Dermis microvascular lymphatic vessel endothelial cell (primary cell): ENCODE measurements at places on chromosomes 3 and 15.

DNA sequence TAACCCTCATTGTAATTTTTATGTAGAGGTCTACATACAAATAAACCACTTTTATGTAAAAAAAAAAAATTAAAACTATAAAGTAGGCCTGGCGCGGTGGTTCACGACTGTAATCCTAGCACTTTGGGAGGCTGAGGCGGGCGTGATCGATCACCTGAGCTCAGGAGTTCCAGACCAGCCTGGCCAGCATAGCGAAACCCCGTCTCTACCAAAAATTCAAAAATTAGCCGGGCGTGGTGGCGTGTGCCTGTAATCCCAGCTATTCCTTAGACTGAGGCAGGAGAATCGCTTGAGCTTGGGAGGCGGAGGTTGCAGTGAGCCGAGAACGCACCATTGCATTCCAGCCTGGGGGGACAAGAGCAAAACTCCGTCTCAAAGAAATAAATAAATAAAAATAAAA is 766 bp upstream of the SLC12A6 start:
- DNase-seq = no peak

- DNase-seq = no peak
Observed at GRCh38 chr3:181302960-181303359, 313.4 kb upstream of the DNAJC19 start.

GRCh38 chr3:39133822-39134221 is 19.6 kb downstream of the CSRNP1 start:
- no peak for DNase-seq

DNA sequence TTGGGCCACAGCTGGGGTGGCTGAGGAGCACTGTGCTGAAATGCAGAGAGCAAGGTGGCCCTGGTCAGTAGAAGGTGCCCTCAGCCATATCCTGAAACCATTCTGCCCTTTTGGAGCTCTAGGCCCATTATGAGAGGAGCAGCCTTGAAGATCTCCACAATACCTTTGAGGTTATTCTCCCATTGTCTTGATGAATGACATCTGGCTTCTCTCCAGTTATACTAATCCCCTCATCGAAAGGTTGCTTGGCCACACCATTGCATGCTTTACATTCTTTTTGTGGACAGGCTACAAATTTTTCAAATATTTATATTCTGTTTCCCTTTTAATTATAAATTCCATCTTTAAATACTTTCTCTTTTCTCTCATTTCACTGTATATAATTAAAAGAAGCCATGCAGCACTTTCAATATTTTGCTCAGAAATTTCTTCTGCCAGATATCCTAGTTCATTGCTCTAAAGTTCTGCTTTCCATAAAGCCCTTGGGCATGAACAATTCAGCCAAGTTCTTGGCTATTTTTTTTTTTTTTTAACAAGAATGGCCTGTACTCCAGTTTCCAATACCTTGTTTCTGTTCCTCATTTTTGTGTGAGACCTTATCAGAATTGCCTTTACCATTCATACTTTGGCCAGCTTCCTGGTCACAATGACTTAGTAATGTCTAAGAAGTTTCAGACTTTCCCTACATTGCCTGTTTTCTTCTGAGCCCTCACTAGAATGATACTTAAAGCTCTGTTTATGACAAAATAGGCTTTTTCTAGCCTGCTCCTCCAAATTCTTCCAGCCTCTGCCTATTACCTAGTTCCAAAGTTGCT is 138.9 kb upstream of the SGO1 start:
- DNase-seq = no peak

DNA sequence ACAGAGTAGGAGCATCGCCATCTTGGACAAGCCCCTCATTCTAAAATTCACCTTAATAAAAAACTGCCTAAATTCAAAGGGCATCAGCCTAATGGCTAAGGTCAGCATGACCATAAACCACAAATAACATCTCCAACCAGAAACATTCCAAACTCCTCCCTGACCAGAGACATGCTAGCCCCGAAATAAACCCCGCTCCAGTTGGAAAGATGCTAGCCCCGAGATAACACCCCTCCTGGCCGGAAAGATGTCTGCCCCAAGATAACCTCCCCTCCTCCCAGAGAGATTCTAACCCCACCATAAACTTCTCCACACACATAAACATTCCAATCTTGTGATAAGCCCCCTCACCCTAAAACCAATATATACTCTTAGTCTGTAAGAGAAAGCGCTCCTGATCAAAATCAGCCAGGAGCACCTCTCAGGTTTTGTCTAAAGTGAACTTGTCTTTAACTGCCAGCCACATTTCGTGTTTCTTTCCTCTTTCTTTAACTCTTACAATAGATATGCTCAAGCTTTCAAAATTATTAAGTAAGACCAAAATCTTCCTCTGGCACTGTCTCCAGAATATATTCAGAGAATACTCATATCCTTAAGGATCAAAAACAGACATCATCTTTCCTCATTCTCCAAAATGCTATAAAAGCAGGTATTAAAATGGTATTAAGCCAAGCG is 104.1 kb downstream of the GSK3B start:
- DNase-seq = no peak

DNA sequence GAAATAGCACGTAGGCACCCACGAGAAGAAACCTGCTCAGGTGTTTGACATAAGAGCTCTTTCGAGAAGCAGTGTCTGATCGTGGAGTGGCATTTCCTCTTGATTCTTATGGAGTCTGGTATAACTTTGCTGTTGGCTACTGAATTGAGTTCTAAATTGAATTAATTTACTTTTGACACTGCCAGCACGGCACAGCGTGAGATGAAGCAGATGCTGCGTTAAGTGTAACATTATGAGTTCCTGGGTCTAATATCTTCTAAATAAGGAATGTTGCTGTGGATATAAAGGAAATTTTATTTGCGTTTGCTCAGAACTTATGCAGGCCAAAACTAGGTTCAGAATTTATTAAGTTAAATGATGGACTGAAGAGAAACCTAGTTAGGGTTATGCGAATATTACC is 919.9 kb downstream of the TUSC7 start:
- no peak for DNase-seq

- no peak for DNase-seq
Observed at GRCh38 chr15:62472616-62473299, 307.7 kb upstream of the C2CD4B start.

GRCh38 chr3:11697701-11698100 is 54.0 kb upstream of the VGLL4 start:
- no peak for DNase-seq

DNA sequence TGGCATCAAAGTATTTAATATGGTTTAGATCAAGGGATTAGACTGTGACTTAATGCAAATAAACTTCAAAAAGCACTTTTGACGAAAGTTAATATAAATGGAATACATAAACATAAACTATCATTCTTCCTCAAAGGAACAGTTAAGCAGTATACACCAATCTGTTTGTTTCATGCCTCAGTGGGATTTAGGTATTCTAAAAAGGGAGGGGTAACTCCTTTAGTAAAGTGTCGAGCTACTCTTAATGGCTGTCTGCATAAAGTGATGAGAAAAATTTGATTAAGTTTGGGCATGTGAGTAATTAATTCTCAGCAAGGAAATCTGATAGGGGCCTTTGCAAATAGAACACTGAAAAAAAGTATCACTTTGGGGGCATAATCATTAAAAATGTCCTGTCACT is 176.9 kb downstream of the FRMD5 start:
- no peak for DNase-seq

GRCh38 chr3:44418549-44418948 is 58.9 kb downstream of the ZNF445 start:
- no peak for DNase-seq

DNA sequence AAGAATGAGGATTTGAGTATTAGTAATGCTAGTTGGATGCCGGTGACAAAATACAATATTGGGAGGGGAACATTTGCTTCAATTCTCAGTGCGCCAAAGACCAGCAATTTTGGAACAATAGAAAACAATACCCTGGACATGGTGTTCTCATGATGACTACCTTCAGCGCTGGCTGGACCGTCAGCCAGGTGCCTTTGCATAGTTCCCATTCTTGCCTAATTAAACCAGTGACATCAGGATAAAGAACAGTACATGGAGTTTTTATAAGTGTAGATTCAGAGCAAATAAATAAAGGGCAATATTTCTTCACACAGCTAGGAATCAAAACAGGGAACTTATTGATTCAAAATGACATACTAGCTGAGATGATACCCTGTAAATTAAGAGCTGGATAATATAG is 404.8 kb upstream of the RORA start:
- no peak for DNase-seq

DNA sequence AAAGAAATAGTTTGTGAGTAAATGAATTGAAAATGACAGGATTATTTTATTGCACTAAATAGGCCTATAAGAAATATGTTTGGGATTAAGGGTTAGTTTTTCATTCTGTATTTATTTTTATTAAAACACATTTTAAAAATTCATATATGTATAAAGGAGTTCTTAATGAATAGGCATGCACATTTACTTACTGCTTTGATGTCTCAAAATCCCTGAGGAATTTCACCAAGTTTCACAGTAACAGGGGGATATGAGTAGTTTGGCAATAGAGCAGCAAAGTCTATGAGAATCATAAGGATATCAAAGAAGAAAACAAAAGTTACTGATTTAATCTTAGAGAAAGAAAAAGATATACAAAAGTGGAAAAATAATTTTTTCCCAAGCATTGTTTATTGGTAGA is 411.7 kb downstream of the NAALADL2 start:
- DNase-seq = no peak

DNA sequence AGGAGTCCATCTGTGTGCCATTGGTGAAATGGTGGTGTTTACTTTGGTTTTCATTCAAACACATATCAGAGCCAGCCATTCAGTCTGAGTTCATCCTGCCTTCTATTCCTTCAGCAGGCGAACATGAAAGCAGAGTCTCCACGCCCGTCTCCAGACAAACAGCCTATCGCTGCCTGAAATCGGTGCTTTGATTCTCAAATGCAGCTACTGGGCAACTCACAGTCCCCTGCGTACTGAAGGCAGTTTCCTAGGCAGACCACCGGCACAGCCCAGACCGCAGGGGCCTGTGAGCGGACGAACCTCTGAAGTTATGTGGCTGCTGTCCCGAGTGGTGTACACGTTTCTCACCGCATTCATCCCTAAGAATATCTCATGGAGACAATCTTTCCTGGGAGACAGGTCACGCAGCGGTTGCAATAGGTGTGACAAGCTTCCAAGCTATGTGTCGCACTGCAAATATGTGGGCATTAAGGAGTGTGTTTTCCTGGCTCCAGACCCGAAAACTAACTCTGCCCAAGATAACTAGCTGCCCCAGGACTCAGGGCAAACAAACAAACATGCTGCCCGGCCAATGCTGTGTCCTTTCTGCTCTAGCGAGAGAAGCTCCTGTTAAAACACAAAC is 16.9 kb upstream of the RYR3 start:
- no peak for DNase-seq

GRCh38 chr3:76107935-76108570 is 322.7 kb upstream of the ZNF717 start:
- DNase-seq = no peak

DNA sequence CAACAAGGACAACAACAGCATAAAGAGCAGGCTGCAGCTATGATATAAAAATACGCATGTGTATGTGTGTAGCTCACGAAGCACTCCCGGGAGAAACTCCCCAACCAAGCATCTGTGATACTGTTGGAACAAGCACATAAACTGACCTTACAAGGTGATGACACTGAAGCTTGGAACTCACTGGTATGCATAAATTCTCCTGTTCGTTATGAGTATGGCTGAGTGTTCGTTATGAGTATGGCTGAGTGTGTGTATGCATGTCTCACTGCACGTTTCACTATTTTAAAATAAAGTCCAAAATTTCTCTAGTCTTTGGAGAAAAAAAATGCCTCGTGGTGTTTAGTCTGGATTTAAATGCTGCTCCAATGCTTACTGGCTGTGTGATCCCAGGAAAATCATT is 256.8 kb downstream of the RORA start:
- peak; percentile 21 for DNase-seq

- no peak for DNase-seq
Observed at GRCh38 chr3:123140550-123140949, 61.2 kb upstream of the SEC22A start.

GRCh38 chr3:158573714-158574113 is 2.7 kb downstream of the MLF1 start:
- no peak for DNase-seq

- no peak for DNase-seq
Observed at GRCh38 chr3:143276592-143276991, 157.0 kb downstream of the CHST2 start.

DNA sequence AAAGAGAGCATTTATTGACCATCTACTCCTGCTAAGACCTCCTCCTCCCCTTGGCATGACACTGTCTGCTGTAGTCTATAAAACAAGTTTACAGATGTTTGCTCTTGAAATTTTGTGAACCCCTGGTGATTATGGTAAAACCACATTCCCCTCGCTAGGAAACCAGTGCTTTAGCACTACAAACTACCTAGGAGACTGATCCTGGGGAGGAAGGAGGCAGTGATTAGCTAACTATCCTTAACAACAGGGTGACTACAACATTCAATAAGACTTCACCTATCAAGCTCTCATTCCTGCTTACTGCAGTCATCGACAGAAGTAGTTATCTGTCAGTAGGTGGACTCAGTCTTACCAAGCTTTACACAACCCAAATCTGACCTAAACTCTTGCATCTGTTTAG is 371.3 kb downstream of the TUSC7 start:
- no peak for DNase-seq

DNA sequence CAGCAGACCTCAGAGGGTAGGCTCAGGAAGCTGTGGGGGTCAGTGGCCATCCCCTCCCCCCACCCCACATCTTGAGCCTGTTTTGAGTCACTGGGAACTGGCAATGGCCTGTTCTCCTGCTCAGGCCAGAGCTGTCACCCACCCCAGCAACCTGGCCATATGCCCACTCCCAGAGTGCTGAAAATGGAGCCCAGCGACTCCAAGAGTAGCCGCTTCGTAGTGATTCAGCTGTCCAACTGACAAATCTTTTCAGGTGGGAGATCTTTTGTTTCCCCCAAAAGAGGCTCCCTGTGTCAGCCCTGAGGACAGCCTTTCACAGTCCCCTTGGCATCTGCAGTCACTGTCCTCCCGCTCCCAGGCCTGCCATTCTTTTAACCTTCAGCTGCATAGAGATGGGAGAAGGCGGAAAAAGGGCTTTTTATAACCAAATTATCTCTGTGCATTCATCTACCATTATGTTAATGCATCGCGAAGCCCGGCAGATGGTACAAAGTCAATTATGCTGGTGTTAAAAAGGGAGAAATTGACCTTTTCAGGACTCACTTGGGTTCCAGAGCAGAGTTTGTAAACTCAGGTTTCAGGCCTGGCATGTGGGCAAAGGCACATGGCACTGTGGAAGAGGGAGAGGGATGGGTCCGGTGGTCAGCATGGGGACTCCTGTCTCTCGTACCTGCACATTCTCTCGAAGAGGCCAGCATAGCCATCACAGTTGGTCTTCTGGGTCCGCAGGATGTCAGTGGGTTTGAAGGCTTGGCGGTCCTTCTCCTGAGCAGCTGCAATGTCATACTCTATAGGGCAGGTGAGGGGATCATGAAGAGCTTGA is 32.1 kb downstream of the KY start:
- DNase-seq = no peak

DNA sequence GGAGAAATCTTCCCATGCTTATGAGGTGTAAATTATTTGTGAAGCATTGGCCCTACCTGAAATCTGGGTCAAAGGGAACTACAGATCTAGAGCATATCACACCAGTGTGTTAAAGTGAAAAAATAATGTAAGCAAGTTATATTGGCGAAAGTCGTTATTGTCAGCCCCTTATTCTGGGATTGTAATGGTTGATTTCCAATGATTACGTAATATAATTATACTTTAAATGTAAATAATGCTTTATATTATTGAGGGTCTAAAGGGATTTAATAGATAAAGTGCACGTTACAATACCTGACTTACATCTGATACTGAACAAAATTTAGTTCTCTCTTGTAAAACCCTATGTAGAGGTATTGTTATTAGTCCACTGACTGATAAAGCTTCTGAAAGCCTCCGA is 101.2 kb downstream of the NEO1 start:
- no peak for DNase-seq
